ENCODE measurements at places on chromosomes 16 and 17. TPM values are rescaled to one million over a fixed set of nuclear protein-coding genes. Genes with fewer than 3 reads are reported as not detected.

DNA sequence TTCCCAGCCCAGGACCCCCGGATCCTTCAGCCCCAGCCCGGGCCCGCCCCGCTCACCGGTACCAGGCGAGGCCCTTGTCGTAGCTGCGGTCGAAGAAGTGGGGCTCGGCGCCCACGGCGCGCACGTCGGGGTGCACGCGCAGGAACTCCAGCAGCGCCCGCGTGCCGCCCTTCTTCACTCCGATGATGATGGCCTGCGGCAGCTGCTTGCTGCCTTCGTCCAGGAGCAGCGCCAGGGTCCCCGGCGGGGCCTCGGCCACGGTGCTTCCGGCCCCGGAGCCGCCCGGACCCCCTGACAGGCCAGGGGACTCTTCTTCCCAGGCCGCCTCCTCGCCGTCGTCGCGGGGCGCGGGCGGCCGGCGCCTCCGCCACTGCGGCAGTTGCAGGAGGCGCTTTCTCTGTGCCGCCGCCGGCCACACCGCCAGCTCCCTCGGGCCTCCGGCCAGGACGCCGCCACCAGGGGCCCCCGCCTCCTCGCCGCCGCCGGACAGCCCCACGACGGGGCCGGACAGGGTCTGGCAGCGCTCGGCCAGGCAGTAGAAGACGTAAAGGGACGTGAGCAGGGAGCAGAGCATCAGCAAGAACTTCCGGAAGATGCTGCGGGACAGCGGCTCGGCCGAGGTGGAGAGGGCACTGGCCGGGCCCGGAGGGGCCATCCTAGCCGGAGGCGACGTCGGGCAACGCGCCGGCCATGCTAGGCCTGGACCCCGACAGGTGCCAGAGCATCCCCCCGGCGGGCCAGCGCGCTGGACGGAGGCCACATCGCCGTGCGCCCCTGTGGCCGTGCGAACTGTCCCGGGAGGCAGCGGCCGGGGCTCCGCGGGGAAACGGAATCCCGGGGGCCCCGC is 1.0 kb downstream of the HS3ST3A1 start:
- H3K27me3 ChIP-seq: peaks cover 62% of the 10 kb centered on the region
- H3K36me3 ChIP-seq: no peaks in the 10 kb centered on the region
- DNase-seq: no peak
- H3K4me3 ChIP-seq: peak overlapping the region; percentile 71
- peaks cover 24% of the 10 kb centered on the region for H3K4me1 ChIP-seq

PHKB gene
- 63.2 TPM for total RNA-seq

GRCh38 chr17:68613739-68614298 is 12.7 kb upstream of the FAM20A start:
- H3K27me3 ChIP-seq: no peaks in the 10 kb centered on the region
- H3K27ac ChIP-seq: no peak overlapping the region
- H3K4me3 ChIP-seq: no peak overlapping the region
- H3K36me3 ChIP-seq: no peaks in the 10 kb centered on the region
- H3K4me1 ChIP-seq: no peaks in the 10 kb centered on the region
- no peak for DNase-seq

NHERF1 gene
- total RNA-seq: 11.3 TPM

CMTM1 gene
- 1.0 TPM for total RNA-seq

PRSS53 gene
- total RNA-seq: 1.2 TPM

DNA sequence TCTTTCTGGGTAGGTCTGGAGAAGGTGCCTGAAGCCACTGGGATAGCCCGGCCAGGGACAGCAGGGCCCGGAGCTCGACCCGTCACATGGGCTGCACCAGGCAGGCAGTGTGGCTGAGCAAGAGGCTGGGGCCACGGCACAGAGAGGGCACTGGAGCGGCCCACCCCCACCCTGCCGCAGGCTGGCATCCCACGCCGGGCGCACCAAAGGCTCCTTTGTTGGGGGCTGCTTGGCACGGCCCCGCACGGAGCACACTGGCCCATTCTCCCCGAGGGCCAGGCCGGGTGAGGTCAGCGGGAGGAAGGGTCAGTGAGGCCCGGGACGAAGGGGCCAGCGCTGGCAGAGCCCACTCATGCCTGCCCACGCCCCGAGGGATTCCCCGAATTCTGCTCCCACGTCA is 36.5 kb upstream of the PVALEF start:
- H3K4me1 ChIP-seq: peaks cover 18% of the 10 kb centered on the region
- peaks cover 6% of the 10 kb centered on the region for H3K27me3 ChIP-seq
- H3K4me3 ChIP-seq: peak overlapping the region; percentile 32
- H3K36me3 ChIP-seq: no peaks in the 10 kb centered on the region

ERCC4 gene
- 8.2 TPM for total RNA-seq

DNA sequence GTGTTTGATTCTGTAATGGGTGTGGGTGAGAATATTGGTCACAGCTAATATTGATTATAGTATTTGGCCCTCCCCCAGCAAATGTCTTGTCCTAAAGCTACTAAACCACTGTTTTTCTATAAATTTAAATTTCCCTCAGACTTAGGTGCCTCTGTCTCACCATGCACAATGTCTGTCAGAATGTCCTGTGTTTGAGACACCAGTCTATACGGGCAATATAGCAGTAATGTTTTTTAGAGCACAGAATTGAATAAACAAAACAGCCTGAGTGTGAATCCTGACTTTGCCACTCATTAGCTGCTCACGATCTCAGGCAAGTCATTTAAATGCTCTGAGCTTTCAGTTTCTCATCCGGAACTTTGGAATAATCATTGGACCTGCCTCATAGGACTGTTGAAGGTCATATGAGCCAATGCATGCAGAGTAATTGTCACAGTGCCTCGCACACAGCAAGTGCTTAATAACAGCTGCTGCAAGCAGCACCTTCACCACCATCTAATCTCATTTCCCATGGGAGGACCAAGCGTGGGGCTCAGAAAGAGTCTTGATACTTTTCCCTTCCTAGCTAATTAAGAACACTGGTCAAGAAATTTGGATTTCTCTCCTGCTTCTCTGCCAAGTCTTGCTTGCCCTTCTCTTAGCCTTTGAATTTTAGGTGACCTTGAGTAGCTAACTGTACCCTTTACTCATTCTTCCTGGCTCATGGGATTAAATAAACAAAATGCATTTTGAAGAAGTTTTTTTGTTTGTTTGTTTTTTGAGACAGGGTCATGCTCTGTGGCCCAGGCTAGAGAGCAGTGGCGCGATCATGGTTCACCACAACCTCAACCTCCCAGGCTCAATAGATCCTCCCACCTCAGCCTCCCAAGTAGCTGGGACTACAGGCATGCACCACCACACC is 9.8 kb downstream of the HLF start:
- peaks cover 10% of the 10 kb centered on the region for H3K36me3 ChIP-seq
- peak overlapping the region; percentile 96 for H3K27ac ChIP-seq
- no peak for DNase-seq
- H3K27me3 ChIP-seq: no peaks in the 10 kb centered on the region
- peak overlapping the region; percentile 35 for H3K4me3 ChIP-seq
- H3K4me1 ChIP-seq: peaks cover 73% of the 10 kb centered on the region

PIRT gene
- total RNA-seq: not detected

CIBAR2 gene
- total RNA-seq: not detected

- no peaks in the 10 kb centered on the region for H3K4me1 ChIP-seq
- no peak overlapping the region for H3K27ac ChIP-seq
- no peak for DNase-seq
- H3K27me3 ChIP-seq: no peaks in the 10 kb centered on the region
- H3K4me3 ChIP-seq: no peak overlapping the region
- H3K36me3 ChIP-seq: no peaks in the 10 kb centered on the region
These were observed 180.5 kb upstream of the TOX3 start for GRCh38 chr16:52727441-52727840.

GRCh38 chr17:13476720-13477119 is 125.0 kb downstream of the HS3ST3A1 start:
- no peak overlapping the region for H3K27ac ChIP-seq
- no peak overlapping the region for H3K4me3 ChIP-seq
- DNase-seq: no peak
- no peaks in the 10 kb centered on the region for H3K4me1 ChIP-seq
- no peaks in the 10 kb centered on the region for H3K27me3 ChIP-seq

TEX14 gene
- total RNA-seq: 0.19 TPM

GRCh38 chr17:82215095-82215971 is 2.7 kb upstream of the CCDC57 start:
- no peak for DNase-seq
- no peaks in the 10 kb centered on the region for H3K36me3 ChIP-seq
- H3K4me1 ChIP-seq: peaks cover 53% of the 10 kb centered on the region

DNA sequence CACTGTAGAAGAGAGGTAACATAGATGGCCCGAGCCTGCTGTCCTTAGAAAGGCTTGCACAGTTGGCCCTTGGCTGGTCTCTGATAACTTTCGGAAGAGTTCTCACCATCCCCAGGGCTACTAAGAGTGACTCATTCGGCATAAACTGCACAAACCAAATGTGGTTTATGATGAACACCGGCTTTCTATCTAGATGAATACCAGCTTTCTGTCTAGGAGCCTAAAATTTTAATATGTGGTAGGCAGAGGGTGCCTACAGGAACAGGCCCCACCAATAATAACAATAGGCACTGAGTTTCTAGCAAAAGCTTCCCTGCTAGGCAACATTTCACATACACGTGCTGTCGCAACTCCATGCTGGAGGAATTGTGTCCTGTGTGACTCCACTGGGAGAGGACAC is 15.4 kb downstream of the CNOT1 start:
- H3K27me3 ChIP-seq: no peaks in the 10 kb centered on the region
- peaks cover 37% of the 10 kb centered on the region for H3K4me1 ChIP-seq
- H3K36me3 ChIP-seq: peaks cover 17% of the 10 kb centered on the region
- no peak overlapping the region for H3K4me3 ChIP-seq
- DNase-seq: no peak
- H3K27ac ChIP-seq: no peak overlapping the region

DNA sequence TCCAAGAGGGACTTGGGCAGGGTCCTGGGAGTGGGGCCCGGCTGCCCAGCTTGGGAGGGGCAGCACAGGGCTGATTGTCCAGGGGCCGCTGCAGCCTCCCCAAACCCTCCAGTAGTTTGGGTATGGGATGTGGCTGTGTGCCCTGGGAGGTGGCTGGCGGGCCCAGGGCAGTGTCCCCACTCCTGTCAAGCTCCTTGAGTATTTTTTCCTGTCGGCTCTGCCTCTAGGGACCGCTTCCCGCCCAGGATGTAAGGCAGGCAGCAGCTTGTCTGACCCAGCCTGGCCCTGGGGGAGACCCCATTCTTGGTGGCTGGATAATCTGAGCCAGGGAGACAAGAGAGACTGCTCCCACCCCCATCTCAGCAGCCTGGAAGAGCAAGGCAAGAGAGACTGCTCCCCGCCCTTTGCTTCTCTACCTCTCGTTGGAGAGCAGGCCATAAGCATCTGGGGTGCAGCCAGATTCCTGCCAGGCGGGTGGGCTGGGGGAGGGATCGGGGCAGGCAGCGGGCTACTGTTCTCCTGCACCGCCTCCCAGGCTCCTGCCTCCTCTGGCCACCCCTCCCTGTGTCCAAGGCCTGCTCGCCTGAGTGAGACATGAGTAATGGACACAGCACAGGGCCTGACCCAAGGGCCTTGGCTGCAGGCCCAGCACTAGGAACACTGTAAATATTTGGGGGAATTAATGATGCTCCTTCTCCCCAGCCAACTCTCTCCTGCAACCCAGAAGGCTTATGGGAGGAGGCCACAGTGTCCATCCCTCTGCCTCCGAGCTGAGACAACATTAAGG is 18.4 kb upstream of the ITGA3 start:
- H3K4me1 ChIP-seq: peaks cover 7% of the 10 kb centered on the region
- H3K36me3 ChIP-seq: no peaks in the 10 kb centered on the region
- peak; percentile 25 for DNase-seq
- H3K4me3 ChIP-seq: no peak overlapping the region
- no peaks in the 10 kb centered on the region for H3K27me3 ChIP-seq

ATP6V0D1 gene
- total RNA-seq: 65.8 TPM

BRIP1 gene
- 0.22 TPM for total RNA-seq

CTRL gene
- total RNA-seq: 0.71 TPM

TEX19 gene
- total RNA-seq: not detected

- H3K27me3 ChIP-seq: no peaks in the 10 kb centered on the region
- H3K4me3 ChIP-seq: no peak overlapping the region
- no peak for DNase-seq
- peaks cover 39% of the 10 kb centered on the region for H3K36me3 ChIP-seq
These were observed 62.4 kb downstream of the STH start for GRCh38 chr17:46061435-46061834.

GRCh38 chr17:13647543-13648021 is 45.9 kb upstream of the HS3ST3A1 start:
- no peak overlapping the region for H3K4me3 ChIP-seq
- no peak for DNase-seq
- H3K4me1 ChIP-seq: peaks cover 4% of the 10 kb centered on the region
- no peak overlapping the region for H3K27ac ChIP-seq

- no peak for DNase-seq
- H3K27ac ChIP-seq: no peak overlapping the region
- H3K27me3 ChIP-seq: no peaks in the 10 kb centered on the region
- peaks cover 5% of the 10 kb centered on the region for H3K4me1 ChIP-seq
- no peaks in the 10 kb centered on the region for H3K36me3 ChIP-seq
These were observed 26.0 kb upstream of the GPT2 start for GRCh38 chr16:46858151-46858550.

DNA sequence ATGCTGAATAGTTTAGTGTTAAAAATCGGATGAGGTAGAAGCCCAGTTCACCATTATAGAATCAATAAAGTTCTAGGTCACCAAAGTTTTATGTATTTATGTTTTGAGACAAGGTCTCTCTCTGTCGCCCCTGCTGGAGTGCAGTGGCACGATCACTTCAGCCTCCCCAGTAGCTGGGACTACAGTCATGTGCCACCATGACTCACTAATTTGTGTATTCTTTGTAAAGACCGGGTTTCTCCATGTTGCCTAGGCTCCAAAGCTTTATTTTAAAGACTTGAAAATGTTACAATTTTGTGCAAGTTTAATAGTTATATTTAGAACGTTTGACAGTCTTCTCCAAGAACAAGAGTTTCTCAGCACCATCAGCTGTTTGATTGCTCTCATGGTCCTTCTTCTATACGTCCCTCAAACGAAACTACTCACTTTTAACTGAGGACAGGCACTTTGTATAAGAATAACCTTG is 32.1 kb downstream of the NDE1 start:
- no peaks in the 10 kb centered on the region for H3K27me3 ChIP-seq
- H3K27ac ChIP-seq: no peak overlapping the region
- peaks cover 69% of the 10 kb centered on the region for H3K36me3 ChIP-seq
- no peak overlapping the region for H3K4me3 ChIP-seq
- no peaks in the 10 kb centered on the region for H3K4me1 ChIP-seq

PRAC2 gene
- total RNA-seq: not detected

TMEM231 gene
- total RNA-seq: 6.6 TPM

SEPTIN12 gene
- not detected for total RNA-seq

GRCh38 chr17:57559226-57559625 is 185.9 kb downstream of the CCDC182 start:
- no peak overlapping the region for H3K4me3 ChIP-seq
- H3K27me3 ChIP-seq: no peaks in the 10 kb centered on the region
- DNase-seq: no peak

SLC13A2 gene
- not detected for total RNA-seq

DNA sequence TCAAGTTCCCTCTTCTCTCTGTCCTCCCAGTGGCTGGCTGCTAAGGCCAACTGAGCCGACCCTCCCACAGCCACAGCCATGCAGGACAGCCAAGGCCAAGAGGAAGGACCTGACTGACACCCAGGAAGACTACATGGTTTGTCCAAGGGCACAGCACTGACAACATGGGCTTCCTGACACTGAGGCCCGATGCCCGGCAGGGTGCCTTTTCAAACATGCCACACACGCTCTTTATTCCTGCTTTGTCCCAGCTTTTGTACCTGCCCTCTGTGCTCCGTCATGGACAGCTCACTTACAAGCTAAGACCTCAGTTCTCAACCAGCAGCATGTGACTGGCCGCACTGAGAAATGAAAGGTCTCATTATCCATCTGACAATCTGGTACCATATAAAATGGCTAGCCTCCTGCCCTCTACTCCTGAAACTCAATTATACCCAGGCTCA is 45.8 kb downstream of the TEX2 start:
- no peak overlapping the region for H3K4me3 ChIP-seq
- peaks cover 63% of the 10 kb centered on the region for H3K4me1 ChIP-seq
- no peak for DNase-seq
- peaks cover 18% of the 10 kb centered on the region for H3K36me3 ChIP-seq

SCN4A gene
- 1.2 TPM for total RNA-seq
